ENCODE measurements at places on chromosomes 16 and 17. TPM values are rescaled to one million over a fixed set of nuclear protein-coding genes. Genes with fewer than 3 reads are reported as not detected.
A peak's percentile ranks its signal among the peaks of the same experiment; 100 is the strongest.

GRCh38 chr16:2663553-2664546 lies 18.5 kb upstream of the KCTD5 start:
- DNase-seq: peak; percentile 81

The SLC16A6 gene
- 1.2 TPM for total RNA-seq

DNA sequence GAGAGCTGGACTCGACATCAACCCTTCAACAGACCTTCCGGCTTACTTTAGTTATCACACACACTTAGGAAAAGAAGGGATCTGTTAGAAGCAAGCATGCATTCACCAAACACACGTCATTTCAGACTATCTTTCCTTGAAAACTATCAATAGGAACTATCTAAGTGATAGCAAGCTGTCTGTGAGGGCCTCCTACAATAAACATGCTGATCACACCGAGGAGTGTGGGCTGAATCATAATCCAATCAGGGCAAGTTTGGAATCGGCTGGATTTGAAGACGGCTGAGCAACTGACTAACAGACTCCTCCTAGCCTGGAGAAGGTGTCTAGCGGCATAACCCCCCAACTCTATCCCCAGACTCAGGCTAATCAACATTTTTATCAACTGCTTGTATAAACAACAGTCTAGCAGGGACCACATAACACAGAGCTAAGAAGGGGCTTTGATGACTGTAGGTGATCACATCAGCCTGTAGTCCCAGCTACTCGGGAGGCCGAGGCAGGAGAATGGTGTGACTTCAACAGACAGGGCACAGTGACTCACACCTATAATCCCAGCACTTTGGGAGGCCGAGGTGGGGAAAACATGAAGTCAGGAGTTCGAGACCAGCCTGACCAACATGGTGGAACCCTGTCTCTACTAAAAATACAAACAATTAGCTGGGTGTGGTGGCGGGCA lies 14.1 kb downstream of the NXN start:
- no peak for DNase-seq

DNA sequence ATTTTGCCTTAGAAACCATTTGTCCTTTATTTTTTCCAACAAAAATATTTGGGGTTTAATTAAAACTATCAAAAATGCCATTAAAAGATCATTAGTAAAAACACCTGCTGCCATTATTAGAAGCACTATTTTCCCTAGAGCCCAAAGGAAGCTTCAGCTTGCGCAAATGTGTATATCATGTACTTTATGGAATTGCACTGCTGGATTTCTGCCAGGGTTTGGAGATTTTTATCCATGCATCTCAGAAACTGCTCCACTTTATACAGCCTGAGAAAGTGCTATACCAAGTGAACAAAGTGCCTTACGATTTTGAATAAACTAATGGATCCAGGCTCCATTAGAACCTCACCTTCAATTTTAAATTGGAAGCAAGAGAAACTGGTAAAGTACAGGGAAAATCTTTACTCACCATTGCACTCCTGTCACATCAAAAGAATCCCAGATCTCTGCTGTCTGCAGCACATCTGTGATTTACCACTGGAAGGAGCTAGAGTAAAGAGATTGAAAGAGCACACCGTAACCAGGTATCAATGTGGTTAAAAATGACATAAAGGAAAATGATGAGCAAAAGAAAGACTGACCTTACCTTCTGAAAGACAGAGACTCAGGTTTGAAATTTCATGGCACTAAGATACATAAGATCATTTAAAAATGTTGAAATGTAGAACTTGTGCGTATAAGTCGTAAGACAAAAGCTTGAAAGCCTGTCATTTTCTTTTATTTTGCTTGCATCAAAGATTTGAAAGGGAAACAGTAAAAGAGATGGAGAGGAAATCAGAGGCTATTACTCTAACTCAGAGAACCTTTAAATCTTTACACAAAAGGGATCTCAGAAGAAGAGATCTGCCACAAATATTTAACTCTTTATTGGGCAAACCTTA lies 678.1 kb upstream of the GOT2 start:
- peak; percentile 54 for DNase-seq

DNA sequence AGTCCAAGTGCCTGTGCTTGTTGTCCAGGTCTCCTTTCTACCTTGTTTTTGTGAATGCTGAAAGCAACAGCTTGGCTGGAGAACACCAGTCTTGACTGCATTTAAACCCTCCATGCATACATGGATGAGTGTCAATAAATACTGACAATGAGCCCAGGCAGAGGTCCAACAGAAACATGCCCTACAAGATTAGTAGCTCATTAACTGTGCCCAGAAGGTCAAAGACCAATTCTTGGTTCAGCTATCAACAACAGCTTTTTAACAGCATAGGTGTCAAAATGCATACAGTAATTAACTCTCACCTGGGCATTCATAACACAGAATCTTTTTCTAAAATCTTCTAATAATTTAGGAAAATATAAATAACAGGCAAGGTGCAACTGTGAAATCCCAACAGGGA lies 63.2 kb downstream of the N4BP1 start:
- no peak for DNase-seq

- peak; percentile 85 for DNase-seq
Measured at GRCh38 chr17:18257268-18257981, 1.1 kb downstream of the FLII start.

GRCh38 chr17:45990886-45991285 lies 8.2 kb upstream of the STH start:
- no peak for DNase-seq

The UMOD gene
- total RNA-seq: not detected

- DNase-seq: no peak
Measured at GRCh38 chr17:78104540-78104941, 24.0 kb downstream of the TMC6 start.

GRCh38 chr16:6722786-6723185 lies 609.9 kb upstream of the RBFOX1 start:
- no peak for DNase-seq

- no peak for DNase-seq
Measured at GRCh38 chr16:30722443-30722842, 23.5 kb downstream of the SRCAP start.

DNA sequence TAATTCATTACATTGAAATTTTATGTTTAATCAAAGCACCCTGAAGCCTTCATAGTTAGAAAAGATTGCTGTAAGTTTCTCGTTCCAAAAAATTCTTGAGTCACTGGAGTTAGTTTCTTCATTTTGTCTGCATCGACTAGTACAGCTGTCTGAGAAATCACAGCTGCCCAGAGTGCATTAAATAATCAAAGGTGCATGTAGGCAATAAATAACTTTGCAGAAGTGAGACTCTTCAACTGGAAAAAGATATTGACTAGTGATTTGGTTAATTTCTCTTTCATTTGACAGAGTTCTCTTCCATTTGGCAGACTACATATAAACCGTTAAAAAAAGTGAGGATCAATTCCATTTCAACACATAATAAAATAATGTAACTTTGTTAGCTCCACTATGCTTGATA lies 234.0 kb downstream of the CNTNAP4 start:
- DNase-seq: no peak

DNA sequence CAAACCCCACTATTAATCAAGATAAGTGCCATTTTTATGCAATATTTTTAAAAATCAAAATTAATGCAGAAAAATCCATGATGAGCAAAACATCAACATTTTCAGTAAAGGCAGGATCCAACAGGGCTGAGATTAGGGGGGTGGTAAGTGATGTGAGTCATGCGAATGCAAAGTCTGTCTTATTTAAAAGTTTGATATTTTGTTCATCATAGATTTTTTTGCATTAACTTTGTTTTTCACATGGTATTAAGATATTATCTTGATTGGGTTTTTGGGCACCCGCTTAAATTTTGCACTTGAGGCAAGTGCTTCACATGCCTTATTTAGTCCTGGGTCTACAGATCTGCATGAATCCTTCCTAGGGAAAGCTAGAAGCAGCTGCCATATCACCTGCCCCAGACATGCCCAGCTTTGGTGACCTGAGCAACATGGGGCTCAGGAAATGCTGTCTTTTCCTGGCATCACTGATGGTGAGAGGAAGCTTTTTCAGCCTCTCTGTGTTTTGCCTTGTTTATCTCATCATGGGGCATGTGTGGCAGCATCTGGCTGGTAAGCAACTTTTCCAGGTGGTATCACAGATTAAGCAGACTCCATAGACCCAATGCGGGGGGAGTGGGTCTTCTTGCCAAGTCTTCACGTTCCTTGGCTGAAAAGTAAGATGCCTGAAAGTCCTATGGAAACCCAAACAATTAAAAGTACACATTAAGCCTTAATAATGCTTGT lies 57.6 kb upstream of the NFAT5 start:
- no peak for DNase-seq

GRCh38 chr16:28984619-28985135 lies at the start of gene LAT:
LAT (plus strand) TSS chr16:28985052; CDS start chr16:28985418, 366 bp downstream.
- no peak for DNase-seq

The KRT222 gene
- total RNA-seq: not detected

DNA sequence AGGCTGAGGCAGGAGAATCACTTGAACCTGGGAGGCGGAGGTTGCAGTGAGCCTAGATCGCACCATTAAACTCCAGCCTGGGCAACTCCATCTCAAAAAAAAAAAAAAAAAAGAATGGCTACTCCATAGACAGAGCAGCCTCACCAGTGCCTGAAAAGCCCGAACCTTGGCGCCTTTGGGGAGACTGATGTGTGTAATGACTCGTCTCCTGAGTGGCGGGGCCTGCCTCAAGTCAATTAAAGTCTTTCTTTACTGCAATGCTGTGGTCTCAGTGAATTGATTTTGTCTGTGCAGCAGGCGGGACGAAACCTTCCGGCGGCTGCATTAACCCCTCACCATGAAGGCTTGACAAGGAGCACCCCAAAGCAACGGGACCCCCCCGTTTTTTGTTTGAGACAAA lies 3.5 kb upstream of the UQCC4 start:
- DNase-seq: no peak

- peak; percentile 58 for DNase-seq
Measured at GRCh38 chr17:7632492-7632894, 2.6 kb downstream of the SHBG start.

- no peak for DNase-seq
Measured at GRCh38 chr16:72896485-72897118, 151.3 kb downstream of the ZFHX3 start.

GRCh38 chr16:3133844-3134243 lies 985 bp upstream of the ZNF213 start:
- no peak for DNase-seq

DNA sequence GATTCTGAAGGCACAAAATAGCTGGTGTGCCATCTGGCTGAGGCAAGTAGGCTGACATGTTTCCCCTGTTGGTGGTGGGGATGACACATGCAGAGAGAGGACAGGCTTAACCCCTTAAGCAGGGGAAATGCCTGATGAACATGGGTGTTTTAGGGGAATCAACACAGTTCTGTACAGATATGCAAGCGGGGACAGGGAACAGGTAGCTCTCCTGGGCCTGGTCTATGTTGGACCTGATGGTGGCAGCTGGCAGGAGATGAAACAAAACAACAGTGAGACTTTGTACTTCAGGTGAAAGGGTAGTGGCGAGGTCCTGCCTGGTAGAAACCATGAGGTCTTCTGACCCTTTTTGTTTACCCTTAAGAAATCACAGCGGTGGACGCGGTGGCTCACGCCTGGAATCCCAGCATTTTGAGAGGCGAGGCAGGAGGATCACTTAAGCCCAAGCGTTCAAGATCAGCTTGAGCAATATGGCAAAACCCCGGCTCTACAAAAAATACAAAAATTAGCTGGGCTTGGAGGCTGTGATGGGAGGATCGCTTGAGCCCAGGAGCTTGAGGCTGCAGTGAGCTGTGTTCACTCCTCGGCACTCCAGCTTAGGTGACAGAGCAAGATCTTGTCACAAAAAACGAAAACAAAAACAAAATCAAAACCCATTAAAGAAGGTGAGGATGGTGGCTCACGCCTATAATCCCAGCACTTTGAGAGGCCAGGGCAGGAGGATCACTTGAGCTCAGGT lies 10.5 kb downstream of the OR1F1 start:
- no peak for DNase-seq

DNA sequence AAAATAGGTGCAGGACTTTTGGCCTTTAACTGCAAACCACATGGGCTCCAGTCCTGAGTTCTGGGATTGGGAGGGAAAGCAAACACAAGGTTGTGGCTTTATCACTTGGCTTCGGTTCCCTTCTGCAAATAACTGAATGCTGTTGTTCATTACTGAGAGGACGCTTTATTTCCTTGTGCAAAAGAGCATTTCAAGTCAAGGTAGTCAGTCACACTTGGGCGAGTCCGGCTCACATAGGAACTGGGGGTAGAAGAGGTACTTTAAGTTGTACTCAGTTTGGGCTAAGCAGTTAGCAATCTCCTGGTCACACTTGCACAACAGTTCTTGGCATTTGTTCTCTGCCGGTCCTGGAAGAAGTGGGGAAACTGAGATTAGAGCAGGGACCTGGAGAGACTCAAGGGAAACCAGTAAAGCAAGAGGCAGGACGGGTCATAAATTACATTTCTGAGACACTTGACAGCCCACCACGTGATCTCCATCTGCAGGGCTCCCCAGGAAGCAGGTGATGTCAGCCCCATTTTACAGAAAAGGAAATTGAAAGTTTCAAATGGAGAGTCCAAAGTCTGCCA lies 21.6 kb downstream of the PLA2G10 start:
- DNase-seq: peak; percentile 4

GRCh38 chr17:1090465-1091189 lies 89.2 kb downstream of the ABR start:
- DNase-seq: no peak

Measured in PC-3 (cell line).